ENCODE measurements at places on chromosomes 11 and 22. TPM values are rescaled to one million over a fixed set of nuclear protein-coding genes. Genes with fewer than 3 reads are reported as not detected.

Gene PANX2
- not detected for polyA plus RNA-seq

Gene BATF2
- 0.27 TPM for polyA plus RNA-seq

Gene MEI1
- polyA plus RNA-seq = 48.8 TPM

Gene TIMM10B
- 61.6 TPM for polyA plus RNA-seq

Gene NLRP14
- 0.05 TPM for polyA plus RNA-seq

Gene LRRC32
- 7.4 TPM for polyA plus RNA-seq
